ENCODE measurements at places on chromosomes 3 and 15.

DNA sequence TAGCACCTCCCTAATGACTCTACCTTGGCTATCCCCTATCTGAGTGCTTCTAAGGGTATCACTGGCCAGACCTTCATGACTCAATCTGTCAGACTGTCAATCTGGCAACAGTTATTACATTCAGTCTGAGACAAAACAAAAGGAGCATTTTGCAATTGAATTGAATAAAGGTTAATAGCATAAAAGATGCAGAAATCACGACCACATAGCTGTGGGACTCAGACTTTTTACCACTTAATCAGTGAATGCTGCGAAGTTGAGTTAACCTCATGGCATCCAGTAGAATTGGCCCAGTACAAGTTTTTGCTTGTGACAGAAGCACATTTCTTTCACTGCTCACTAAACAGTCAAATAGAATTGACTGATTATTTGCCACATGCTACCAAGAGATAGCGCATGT is 480.7 kb upstream of the DPPA4 start:
- no peak for DNase-seq

- no peak for DNase-seq
Observed at GRCh38 chr15:52795464-52796227, 5.5 kb upstream of the ONECUT1 start.

DNA sequence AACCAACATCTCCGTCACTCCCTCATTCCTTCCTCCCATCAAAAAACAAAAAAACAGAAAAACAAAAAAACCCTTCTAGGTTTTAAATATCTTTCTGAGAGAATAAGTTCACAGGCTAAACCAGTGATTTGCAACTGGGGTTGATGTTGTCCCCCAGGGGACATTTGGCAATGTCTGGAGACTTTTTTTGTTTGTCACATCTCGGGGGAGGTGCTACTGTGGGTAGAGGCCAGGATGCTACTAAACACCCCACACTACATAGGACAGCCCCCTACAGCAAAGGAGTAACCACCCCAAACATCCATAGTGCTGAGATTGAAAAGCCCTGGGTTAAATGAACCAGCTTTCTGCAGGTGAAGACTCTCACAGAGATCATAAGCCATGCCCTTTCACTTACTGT is 17.0 kb upstream of the PROK2 start:
- DNase-seq, result no peak

DNA sequence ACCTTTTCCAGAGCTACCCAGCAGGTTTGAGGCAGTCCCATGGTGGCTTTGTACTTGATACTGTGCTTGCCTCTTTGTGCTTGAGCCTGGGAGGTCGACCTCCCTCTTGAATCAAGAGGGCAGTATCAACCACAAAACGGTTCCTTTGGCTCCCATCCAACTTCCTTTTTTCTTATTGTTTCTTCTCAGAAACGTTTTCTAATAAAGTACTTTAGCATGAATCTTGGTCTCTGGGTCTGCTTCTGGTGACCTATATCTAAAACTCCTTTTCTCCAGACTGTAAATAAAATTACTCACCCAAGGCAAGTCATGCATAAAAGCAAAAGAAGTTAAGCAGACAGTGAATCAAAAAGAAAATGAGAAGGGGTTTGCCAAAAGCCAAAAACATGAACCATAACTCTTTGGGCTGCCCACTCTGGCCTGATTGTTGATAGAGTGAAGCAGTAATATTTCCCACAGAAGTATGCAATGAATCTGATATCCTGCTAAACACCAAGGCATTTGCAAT is 112.2 kb upstream of the SLC4A7 start:
- DNase-seq, result no peak

DNA sequence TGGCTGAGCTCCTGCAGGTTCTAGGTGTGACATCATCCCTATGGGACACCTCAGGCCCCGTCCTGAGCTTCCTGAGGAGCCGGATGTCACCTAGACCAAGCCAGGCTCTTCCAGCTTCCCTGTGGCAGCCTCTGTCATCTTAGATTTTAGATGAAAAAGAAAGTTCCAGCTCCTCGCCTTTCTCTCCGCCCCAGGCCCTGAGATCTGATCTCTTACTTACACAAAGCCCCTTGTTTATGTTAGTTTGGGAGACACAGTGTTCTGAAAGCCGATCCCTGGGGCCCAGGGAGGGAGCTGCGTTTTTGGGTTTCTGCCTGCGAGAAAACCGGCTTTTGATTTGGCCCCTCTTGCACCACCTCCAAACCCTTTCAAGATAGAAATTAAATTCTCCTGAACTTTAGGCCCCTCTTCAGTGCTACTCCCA is 40.2 kb upstream of the FAM107A start:
- DNase-seq, result no peak

GRCh38 chr3:81468391-81468790 is 293.1 kb downstream of the GBE1 start:
- DNase-seq, result no peak

GRCh38 chr15:65038836-65039235 is 6.4 kb upstream of the SLC51B start:
- DNase-seq, result no peak

GRCh38 chr15:65346856-65347598 is 30.8 kb downstream of the IGDCC3 start:
- DNase-seq, result no peak

DNA sequence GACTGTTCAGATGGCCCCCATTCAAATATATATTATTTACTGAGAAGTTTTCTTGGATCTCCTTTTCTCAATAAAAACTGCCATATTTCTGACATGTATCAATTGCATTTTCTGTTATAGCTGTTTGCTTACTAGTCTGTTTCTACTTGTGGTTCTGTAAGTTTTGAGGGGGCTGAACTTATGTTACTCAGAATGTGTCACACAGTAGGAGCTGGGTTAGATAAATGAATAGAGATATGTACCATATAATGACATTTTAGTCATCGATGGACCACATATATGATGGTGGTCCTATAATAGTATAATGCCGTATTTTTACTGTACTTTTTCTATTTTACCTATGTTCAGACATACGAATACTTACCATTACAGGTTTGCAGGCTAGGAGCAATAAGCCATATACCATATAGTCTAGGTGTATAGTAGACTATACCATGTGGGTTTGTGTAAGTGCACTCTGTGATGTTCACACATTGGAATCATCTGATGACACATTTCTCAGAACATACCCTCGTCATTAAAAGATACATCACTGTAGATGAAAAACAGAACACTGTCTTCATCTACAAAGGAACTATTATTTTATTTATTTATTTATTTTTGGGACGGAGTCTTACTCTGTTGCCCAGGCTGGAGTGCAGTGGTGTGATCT is 22.3 kb downstream of the PPP4R2 start:
- no peak for DNase-seq

DNA sequence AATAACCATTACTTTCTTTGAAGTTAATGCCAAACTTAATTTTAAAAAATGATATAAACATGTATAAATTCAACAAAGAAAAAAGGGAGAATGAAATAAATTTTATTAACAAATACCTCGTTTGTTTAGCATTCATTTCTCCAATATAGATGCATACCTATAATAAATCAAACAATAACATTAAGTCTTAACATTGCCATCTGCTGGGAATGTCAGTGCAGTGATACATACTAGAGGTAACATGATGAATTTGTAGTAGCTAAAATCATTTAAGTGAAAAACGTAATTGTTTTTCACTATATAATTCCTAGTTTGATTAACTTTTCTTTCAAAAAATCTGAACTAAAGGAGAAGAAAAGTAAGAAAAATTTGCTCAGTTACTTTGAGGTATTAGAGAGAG is 340.2 kb upstream of the CBLB start:
- DNase-seq, result no peak

DNA sequence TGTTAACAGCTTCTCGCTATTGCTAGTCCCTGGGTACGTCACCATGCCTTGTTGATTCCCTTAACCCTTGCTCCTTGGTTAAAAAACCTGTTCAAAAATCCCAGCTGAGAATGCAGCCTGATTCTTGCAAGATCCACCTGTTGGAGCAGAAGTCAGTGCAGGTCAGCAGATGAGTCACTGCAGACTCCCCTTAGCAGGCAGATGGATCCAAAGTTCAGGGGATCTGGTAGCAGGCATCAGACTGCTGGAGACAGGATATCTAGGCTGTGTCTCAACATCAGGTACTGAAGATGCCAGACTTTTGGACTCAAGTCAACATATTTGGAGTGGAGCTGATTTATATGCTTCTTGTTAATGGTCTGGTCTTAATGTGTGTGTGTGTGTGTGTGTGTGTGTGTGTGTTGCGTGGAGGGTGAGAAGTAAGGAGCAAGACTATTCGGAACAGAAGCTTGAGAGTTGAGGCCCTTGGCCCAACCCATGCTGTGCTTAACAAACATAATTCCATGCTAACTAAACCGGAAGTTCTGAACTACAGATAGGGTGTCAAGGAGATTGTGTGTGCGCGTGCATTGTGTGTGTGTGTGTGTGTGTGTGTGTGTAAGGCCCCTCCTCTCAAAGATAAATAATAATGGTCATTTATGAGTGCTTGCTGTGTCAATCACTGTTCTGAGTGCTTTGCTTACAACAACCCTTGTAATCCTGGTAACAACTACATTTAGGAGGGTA is 1.0 kb upstream of the C3orf52 start:
- no peak for DNase-seq

DNA sequence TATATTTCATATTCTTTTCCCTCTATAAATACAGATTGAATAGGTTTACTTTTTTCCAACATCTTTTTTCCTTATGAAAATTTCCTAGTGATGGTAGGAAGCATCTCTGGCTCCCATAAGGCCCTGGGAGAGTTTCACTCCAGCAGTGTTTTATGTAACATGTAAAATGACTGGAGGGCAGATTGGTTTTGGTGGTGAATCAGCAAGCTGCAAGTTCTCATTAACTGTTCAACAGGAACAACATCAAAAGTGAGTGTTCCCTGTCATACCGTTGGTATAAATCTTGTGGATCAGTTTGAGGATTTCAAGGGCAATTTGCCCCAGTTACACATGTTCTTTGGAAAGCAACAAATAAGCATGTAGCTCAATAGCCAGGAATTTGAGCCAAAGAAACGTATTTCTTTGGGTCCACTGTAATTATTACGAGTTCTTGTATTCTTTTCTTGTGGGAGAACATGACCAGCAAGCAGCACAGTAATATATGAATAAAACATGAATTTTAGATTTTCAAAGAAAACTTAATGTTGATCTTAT is 345.7 kb downstream of the SV2B start:
- no peak for DNase-seq

DNA sequence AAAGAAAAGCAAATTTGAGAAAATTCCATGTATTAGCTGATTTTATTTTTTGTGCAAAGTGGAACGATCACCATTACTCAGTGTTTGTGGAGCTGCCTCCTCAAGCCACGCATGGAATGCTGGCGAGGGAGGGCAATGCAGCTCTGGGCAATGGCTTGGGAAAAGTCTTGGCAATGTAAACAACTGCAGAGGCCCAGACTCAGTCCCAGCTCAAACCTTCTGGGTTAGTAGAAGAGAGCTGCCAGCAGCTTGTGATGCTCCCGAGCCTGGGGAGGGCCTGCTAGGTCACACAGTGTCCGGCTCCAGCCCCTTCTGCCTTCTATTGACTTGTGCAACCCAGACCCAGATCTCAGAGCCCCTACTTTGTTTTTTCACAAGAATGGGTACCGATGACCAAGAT is 4.3 kb downstream of the EPHB1 start:
- no peak for DNase-seq

DNA sequence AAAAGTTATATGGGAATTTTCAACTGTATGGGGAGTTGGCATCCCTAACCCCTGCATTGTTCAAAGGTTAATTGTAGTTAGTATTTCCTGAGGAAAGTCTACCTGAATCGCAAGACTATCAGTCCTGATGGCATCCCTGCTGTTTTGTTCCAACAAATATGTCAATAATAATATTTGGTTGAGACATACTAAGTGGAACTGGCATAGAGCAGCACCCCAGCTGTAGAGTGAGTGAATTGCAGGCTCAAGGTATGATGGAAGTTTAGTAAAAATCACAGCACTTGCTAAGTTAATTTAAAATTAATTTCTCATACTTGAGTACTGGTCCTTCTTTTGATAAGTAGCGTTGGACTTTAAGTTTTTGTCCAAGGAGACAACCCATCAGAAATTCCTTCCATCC is 18.0 kb upstream of the COMMD2 start:
- no peak for DNase-seq

DNA sequence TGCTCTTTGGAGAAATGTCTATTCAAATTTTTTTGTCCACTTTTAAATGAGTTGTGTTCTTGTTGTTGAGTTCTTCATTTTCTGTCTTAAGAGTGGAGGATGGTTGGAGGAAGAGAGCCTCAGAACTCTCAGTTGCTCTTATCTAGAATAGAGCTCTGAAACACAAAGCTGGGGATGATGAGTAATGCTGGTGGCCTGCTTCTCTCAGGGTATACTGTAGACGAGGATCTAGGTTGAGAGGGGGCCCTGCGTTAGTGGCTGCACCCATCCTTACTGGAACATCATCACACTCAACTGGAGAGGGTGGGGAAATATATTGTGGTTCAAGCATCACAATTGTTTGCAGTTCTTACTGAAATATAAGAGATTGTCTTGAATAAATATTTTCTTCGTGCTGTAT is 1.8 kb downstream of the SPTSSB start:
- no peak for DNase-seq

- no peak for DNase-seq
Observed at GRCh38 chr3:100067589-100067988, 46.7 kb downstream of the FILIP1L start.

DNA sequence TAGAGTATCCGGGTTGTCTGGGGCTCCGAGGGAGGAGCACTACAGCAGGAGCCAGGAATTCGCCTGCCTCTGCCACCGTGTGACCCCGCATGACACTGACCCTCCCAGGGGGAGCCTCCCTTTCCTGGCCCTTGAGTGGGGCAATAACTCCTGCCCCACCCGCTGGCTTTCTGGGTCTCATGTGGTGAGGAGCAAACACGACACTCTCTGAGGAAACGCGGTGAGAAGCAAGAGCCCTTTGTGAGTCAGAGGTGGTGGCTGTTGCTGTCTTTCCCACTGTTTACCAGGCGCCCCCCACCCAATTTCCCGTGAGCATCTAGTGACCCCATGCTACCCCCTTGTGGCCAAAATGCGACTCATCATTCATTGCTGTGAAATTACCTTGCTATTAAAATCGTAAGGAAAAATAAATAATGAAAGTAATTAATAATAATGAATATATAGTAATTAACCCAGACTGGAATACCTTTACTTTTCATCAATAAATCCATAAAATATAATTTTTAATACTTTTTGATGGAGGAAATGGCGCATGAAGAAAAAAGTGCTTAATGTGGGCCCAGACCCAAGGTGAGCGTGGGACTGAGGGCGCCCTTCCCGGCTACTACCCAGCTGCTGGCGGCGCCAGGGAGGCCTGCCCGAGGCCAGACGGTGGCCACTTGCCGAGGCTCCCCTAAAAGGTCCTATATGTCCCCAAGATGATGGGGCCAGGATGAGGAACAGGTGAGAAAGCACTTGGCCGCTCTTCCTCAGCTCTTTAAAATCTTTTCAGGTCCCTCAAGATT is 29.3 kb downstream of the CCNL1 start:
- peak; percentile 43 for DNase-seq

DNA sequence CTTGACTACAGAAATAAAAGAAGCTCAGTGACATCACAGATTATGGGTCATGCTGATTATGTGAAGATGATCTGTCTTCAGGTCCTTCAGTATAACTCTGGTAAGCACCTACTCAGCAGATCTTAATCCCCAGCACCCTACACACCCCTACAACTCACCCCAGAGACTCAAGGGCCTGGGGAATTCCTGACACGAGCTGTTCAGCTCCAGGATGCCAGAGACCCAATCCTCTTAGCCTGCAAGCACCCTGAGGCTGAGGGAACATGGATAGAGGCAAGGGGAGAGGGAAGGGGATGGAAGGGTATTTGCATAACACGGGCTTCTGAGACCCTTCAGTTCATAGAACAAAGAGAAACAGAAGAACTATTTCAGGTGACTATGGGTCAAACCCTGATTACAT is 13.0 kb downstream of the GLB1 start:
- DNase-seq, result no peak
